ENCODE measurements at places on chromosomes 16 and 17.

GRCh38 chr16:11687601-11688519, 19.6 kb downstream of the SNN start:
- peak; percentile 65 for DNase-seq

DNA sequence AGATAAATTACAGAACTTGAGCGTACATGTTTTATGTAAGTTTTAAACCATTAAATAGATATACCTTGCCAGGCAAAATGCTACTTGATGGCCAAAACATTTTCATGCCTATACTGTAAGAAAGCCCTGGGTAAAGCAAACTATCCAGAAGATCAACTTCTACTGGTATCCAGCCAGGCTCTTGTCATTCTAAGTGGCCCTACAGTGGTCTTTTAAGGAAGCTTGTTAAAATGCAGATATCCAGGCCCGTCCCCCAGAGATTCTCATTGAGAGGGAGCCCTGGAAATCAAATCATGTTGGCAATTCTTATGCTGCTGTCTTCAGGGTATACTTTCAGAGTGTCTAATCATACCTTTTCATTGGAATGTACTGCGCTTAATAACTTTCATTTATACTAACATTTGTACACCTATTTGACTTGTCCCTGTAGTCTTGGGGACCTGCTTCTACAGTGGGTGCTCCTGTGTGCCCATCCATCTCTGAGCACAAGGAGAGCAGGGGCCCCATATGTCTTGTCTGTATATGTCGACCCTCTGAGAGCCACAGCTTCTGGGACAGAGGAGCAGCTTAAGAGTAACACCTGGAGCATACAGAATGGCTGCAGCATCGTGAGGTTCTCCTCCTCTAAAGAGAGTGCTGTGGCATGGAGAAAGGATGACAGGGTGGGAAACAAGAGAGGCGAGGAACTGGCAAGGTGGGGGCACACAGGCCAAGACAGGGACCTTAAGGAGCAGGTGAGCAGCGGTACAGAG, 43.6 kb upstream of the ANKFY1 start:
- no peak for DNase-seq

DNA sequence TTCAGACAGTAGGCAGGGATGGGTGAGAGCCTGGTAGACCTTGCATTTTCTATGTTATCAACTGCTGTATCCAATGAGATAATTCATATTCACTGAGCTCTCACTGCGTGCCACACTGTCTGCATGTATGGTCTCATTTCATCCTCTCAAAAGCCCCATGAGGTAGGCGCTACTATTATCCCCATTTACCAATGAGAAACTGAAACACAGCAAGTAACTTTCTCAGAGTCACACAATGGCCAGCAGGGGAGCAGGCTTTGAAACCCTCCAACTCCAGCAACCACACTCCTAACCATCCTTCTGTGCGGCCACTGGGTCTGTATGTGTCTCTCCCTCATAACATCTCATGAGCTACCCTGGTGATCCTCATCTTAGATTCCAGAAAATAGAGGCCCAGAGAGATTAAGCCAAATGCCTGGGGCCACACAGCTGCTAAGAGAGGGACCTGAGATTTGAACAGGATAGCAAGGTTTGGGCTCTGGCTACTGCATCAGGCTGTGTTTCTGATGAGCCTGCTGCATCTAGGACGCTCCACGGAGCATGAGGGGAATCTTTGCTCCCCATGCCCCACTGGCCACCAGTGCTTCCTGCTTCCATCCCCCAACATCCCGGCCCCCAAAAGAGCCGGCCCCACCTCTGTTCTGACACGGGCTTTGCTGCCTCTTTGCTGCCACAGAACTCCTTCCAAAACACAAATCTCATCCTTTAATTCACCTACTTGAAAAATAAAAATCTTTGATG, 3.2 kb downstream of the CCR7 start:
- DNase-seq, result no peak

DNA sequence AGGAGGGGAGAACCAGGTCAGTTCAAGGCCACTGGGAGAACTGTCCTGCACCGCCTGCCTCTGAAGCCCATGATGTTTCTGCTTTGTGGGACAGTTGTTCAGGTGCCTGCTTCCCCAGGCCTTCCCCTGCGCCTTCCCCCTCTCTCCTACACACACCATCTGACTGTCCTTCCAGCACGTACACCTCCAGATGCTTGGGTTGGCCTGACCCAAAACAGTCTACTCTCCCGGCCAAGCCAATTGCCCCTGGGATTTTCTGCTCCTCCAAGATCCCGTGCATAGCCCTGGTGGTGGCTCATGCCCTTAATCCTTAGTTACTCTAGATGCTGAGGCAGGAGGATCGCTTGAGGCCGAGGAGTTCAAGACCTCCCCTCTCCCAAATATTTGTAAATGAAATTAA, 684 bp upstream of the RSAD1 start:
- DNase-seq, result no peak

DNA sequence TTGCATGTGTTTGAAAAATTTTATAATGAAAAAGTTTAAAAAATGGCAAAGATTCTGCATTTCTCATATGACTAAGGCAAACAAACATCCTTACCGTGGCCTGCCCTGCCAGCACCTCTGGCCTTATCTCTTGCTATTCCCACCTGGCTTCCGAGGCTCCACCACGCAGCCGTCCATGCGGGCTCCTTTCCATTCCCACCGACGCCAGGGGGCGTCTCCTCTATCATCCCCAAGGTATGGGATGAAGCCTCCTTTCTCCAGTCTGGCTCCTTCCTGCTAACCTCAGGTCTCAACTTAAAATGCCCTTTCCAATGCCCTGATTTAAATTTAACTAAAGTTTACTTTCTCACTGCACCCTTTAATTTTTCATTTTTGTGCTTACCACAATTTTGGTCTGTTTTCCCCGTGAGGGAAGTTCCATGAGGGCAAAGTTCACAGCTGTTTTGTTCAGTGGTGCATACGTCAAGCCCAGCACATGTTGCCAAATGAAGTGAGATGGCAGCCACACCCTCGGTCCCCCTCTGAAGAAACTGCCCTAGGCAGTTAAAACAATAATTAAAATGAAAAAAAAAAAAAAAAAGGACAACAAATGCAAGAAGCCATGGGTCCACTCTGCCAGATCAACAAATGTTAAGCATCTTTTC, 13.3 kb upstream of the SDK2 start:
- peak; percentile 33 for DNase-seq

DNA sequence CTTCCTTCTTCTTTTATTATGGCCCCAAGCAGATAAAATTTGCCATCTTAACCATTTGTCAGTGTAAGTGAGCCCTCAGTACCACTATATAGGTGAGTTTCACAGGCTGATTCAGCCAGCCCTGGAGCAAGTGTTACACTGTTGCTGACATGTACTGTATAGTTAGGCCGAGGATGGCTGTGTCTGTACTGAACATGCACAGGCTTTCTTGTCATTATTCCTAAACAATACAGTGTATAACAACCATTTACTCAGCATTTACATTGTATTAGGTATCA, 53.7 kb downstream of the AMFR start:
- no peak for DNase-seq

GRCh38 chr16:50815382-50815781, 73.5 kb downstream of the CYLD start:
- DNase-seq, result no peak

DNA sequence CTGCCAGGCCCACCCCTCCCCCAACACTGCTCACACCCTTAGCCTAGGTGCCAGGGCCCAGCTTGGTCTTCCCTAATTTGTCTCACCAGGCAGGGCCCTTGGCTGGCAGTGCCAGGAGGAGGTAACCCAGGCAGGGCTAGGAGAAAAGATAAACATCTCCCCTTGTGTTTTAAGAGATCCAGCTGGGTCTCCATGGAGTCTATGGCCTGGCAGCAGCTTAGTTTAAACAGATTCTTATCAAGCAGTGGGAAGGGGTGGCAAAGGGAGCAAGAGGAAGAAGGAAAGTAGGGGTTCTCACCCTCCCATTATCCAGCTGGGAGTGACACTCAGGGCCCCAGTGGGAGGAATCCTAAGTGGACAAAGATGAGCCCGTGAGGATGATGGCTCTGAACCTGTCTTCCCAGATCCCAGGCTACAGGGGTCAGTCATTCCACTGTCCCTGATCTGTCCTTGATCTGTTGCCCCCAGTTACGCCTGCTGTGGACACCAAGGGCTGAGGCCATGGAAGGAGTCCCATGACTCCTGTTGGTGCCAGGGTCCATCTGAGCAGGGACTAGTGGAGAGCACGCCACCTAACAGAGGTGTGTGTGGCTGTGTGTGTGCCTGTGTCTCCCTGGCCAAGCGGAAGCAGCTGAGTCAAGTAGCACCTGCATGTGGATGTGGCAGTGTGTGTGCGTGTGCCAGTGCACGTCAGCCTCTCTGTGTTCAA, 47.4 kb upstream of the MEIOC start:
- DNase-seq, result peak; percentile 25

Data from RPMI8226 (cell line).